Progenitor cell of endocrine pancreas (in vitro differentiated cells): ENCODE measurements at places on chromosomes 7 and 10. TPM values are rescaled to one million over a fixed set of nuclear protein-coding genes. Genes with fewer than 3 reads are reported as not detected.

DNA sequence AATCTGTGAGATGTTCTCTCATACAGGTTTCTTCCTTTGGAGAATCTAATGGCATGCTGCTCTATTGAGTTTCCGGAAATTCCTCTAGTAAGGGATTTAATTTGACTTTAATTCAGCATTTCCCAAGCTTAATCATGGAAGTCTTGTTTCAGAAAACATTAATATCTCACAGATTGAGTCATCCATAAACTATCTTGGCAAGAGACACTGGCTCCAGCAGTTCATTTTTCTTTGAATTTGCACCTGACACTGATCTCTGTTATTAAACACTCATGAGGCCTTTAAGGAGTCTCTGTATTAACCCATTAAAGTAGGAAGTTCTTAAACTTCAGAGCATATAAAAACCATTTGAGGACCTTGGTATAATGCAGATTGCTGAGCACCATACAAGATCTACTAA, 3.6 kb upstream of the ITGB8 start:
- DNase-seq, result no peak

- no peak for DNase-seq
Measured at GRCh38 chr10:129945941-129946760, 17.9 kb downstream of the EBF3 start.

GRCh38 chr10:103888113-103888841, 29.7 kb downstream of the STN1 start:
- DNase-seq, result no peak

Gene KEL
- 1.7 and 1.9 TPM in 2 replicates for total RNA-seq

Gene DIP2C
- 26.3 and 27.2 TPM in 2 replicates for total RNA-seq

Gene TTYH3
- 166 and 170 TPM in 2 replicates for total RNA-seq

Gene MNX1
- total RNA-seq, result 86.5 and 103 TPM in 2 replicates
